Calu3 (cell line): ENCODE measurements at places on chromosomes 11 and 22.

GRCh38 chr11:112279901-112280267, 19.2 kb upstream of the PLET1 start:
- peak; percentile 73 for DNase-seq

- DNase-seq, result no peak
These were observed 99.8 kb downstream of the MICAL2 start for GRCh38 chr11:12210200-12210599.

GRCh38 chr11:83689144-83689780, 403.1 kb upstream of the CCDC90B start:
- DNase-seq, result no peak

GRCh38 chr11:55726715-55727324, 46.4 kb upstream of the OR5D13 start:
- no peak for DNase-seq

- peak; percentile 29 for DNase-seq
These were observed 487 bp upstream of the LIPT2 start for GRCh38 chr11:74493791-74494630.

DNA sequence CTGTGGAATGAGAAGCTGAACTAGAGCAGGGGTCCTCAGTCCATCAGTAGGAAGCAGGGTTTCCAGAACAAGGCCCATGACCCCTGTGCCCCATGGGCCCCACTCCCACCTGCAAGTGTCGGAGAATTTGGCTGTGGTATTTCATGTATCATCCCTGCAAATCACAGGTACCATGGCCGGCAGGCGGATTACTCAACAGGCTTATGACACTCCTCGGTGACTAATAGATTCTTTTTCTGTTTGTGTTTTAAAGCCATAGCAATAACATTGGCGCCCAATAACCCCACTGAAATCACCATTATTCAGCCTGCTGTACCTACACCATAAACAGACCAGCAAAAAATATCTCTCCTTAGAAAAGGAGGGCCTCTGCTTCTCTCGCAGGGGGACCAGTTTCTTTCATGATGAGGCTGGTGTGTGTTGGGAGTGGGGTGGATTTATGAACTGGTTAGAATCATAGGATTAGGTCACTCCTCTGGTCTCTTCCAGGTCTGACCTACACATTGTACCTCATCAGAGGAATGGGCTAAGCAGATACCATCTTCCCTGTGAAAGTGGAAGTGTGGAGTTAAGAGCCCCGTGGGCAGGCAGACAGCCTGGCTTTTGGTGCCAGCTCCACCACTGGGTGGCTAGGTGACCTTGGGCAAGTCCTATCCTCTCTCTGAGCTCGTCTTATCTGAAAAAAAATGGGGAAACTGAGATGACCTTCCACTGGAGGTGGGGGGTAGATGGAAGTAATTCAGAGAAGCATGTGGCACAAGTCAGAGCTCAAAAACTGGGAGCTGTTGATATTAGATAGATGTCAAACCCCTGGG, 60.2 kb upstream of the WNT11 start:
- peak; percentile 40 for DNase-seq

DNA sequence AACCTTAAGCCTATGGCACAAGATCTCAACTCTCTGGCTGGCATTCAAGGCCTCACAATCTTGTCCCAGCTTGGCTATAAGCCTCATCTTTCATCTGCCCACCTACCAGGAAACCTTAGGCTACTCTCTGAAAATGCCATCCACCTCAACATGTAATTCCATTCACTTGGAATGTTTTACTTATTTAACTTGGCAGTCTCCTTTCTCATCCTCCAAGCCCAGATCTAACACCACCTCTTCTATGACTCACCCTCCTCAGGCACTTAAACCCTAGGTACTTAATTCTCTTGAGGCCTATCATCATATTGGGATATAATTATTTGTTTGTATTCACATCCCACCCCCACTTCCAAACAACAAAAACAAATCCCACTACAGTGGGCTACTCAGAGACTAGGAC, 15.0 kb downstream of the POGLUT3 start:
- DNase-seq, result no peak

- no peak for DNase-seq
These were observed 64.3 kb downstream of the SMIM38 start for GRCh38 chr11:69219991-69220390.

GRCh38 chr11:41935241-41935640, 475.8 kb upstream of the LRRC4C start:
- no peak for DNase-seq

DNA sequence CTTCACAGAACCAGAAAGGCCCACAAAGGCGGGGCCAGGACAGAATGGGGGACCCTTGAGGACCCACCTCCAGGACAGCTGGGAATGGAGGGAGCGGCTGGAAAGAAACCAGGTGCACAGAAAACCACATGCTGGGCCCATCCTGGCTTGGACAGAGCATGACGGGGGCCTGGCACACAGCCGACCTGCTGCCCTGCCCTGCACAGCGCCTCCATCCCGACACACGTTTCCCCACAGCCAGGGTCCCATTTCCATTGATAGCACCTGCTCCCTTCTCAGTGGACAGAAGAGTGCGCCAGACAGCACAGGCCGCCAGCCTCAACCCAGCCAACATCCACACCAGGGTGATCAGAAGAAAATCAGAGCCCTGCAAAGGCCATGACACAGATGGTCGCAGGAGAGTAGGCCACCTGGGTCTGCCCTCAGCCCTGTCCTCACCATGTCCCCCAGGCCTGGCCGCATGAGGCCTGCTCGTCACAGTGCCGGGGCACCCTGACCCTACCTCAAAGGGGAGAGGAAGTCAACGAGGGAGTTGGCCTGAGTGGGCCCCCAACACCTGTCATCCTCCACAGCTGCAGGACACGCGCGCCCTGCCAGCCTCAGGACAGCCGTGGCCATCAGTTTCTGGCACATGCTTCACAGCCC, 28.1 kb downstream of the BRD1 start:
- DNase-seq, result no peak

DNA sequence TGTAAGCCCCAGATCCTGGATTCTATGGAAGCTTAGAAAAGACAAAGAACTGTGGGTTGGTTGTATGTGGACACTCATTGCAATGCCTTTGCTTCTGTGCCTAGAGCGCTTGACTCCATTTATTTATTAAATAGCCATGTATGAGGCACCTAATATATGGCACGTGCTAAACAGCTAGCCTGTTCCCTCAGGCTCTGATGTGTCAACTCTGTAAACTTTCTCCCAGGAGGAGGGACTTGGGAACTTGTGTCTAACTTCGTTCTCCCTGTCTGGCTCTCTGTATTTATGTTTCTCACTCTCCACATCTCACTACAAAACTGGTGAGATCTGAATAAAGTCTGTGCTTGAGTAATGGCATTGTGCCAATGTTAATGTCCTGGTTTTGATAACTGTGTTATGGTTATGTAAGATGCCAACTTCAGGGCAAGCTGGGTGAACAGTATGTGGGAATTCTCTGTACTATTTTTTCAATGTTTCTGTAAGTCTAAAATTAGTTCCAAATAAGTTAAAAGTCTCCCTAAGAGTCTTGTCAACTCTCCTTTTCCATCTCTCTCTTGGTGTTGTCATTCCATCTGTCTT, 34.1 kb upstream of the ZBTB16 start:
- DNase-seq, result no peak

DNA sequence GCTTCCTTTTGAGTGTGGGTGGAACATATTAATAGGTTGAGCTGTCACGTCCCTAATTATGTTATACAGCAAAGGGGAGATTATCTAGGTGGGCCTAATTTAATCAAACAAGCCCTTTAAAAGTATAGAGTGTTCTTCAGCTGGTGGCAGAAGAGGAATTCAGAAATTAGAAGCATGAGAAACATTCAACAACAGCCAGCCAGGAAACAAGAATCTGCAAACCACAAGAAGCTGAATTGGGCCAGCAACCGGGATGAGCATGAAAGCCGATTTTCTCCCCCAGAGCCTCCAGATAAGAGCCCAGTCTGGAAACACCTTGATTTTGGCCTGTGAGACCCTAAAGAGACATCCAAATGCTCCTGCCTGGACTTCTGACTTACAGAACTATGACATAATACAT, 105.8 kb upstream of the LDLRAD3 start:
- no peak for DNase-seq

GRCh38 chr11:17859552-17859951, 125.0 kb downstream of the KCNC1 start:
- no peak for DNase-seq

DNA sequence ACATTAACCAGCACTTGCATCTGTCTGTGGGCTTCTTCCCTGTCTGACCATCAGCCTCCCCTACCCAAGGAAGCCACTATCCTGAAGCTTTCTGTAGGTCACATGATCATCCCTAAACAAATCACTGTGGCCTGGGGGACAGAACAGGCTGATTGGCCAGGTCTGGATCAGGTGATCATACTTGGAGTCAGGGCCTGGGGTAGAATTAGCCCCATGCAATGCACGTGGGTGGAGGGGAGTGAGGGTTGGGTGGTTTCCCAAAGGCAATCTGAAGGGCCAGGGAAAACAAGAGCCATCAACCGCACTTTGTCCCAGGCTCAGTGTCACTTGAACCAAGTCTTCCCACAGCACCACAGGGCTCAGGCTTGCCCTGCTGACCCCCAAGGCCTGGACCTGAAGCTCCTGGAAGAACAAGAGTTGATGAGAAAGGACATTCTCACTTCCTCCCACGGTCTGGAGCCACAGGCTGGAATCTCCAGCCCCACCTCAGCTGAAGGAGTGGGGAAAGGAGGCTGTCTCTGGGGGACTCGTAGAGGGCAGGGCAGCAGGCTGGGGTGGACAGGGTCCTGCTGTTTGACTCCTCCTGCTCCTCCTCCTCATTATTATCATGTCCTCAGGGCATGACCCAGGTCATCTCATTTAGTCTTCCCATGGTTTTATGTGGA, 31.5 kb upstream of the TSPAN18 start:
- DNase-seq, result no peak

DNA sequence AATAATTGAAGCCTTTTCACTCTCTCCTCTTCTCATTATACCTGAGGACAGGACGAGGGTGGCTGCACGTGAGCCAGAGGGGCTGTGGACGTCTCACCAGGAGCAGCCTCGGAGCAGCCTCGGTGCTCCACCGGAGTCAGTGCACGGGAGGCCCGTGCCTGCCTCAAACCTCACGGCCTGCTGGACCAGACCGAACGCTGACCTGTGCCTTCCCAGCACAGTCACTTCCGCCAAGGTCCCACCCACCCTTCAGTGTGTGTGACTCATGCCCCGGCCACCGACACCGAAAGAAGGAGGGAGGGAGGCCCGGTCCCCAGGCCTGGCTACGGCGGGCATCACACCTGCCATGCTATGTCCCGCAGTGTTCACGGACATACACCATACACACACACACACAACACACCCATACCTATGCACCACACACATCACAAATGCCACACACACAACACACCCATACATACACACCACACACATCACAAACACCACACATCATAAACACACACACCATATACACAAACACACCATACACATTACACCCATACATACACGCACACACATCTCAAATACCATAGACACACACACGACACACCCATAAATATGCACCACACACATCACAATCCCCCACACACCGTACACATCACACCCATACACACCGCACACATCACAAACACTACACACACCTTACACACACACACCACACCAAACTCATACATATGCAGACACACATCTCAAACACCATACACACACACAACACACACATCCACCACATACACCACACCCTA, 1506.5 kb downstream of the TBC1D22A start:
- no peak for DNase-seq

GRCh38 chr22:22974795-22975580, 87.4 kb downstream of the IGLL5 start:
- no peak for DNase-seq

DNA sequence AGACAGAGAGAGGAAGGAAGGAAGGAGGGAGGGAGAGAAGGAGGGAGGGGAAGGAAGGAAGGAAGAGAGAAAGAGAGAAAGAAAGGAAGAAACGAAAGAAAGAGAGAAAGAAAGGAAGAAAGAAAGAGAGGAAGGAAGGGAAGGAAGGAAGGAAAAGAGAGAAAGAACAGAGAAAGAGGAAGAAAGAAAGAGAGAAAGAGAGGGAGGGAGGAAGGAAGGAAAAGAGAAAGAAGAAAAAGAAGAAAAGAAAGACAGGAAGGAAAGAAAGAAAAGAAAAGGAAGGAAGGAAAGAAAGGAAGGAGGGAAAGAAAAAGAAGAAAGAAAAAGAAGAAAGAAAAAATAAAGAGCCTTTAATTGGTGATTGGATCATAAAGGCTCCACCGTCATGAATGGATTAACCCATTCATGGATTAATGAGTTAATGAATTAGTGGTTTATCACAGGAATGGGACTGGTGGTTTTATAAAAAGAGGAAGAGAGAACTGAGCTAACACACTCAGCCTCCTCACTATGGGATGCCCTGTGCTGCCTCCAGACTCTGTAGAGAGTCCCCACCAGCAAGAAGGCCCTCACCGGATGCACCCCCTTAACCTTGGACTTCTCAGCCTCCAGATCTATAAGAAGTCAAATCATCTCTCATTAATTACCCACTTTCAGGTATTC, 9.0 kb upstream of the PLAAT2 start:
- no peak for DNase-seq

- DNase-seq, result no peak
These were observed 440 bp upstream of the TIMP3 start for GRCh38 chr22:32800994-32801536.

GRCh38 chr22:37981282-37982011, 2.9 kb downstream of the SOX10 start:
- no peak for DNase-seq

- DNase-seq, result no peak
These were observed 152.9 kb upstream of the NAV2 start for GRCh38 chr11:19559746-19560145.

DNA sequence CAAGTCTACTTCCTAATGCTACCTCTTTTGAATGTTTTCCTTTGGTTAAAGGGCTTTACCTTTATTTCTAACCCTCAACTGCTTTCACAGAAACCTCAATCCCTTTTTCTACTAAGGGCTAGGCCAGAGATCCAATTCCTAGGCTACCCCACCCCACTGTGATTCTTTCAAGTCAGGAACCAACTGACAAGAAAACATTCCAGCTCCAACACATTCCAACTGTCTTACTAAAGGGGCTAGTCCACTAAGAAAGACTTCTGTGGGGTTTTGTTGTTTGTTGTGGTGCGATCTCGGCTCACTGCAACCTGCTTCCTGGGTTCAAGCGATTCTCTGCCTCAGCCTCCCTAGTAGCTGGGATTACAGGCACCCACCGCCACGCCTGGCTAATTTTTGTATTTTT, 151.3 kb downstream of the APOL5 start:
- no peak for DNase-seq
